ENCODE measurements at places on chromosomes 1 and 21.
A peak's percentile ranks its signal among the peaks of the same experiment; 100 is the strongest.

DNA sequence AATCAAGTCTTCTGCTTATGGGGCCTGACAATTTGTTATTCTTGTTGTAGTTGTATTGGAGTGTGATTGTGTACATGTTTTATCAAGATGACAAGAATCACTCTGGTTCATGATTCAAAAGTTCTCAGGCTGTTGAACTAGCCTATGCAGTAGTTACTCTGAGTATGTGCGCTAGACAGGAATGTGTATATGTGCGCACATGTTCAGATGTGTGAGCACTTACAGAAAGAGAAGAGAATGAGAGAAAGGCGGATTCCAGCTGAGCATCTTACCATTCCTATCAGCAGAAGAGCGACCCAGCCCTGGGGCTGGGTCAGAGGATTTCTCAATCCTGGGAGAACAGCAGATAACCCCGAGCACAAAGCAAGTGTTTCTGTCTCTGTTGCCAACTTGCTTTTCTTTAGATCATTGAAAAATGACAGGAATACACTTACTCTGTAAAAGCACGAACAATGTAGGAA, 110.8 kb upstream of the HOOK1 start:
- no peak for DNase-seq

DNA sequence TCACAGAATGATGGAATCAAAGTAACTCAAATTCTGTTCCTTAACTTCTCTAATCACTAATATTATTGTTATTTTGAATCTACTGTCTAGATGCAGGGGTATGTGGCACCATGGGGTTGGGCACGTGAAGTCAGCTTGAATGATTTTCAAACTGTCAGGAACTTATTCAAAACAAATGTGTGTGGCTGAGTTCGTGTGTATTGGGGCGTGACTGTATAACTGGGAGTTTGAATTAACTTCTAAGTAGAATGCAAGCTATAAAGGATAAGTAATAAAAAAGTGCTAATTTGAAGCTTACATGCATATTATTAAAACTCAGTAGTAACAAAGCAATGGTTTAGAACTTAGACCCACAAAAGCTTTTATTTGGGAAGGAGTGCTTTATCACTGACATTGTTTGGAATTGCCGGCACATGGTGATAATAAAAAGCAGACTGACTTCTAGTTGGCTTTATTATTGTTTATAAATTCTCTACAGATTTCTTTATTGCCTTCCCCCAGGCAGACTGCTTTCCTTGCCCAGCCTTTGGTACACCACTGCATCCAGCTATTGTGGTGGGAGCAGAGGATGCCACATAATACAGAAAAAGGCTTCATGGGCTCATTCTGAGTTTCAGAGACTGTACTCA, 84.3 kb downstream of the TENT5C start:
- peak; percentile 33 for DNase-seq

GRCh38 chr1:63000508-63000907, 216.6 kb downstream of the ATG4C start:
- DNase-seq: no peak

GRCh38 chr1:209614906-209615305, 31.4 kb downstream of the CAMK1G start:
- DNase-seq: no peak

- no peak for DNase-seq
Observed at GRCh38 chr1:1033731-1034438, 14.0 kb downstream of the AGRN start.

DNA sequence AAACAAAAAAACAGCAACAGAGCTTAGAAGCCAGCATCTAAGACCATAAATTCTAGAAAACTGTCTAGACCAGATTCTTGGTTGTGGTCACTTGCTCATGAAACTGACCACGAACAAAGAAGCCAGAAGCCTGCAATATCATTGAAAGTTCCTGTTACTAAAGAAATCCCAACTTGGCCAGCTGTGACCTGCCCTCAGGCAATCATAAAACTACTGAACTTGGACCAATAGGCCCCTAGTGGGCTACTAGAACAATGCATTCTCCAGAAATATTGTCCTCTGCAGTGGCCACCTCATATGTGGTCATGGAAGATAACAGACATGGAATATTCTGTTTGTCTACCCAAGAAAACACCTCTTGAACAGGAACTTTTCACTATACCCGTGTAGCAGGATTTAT, 87.7 kb downstream of the SPATA17 start:
- DNase-seq: no peak

GRCh38 chr1:13628711-13629110, 45.1 kb downstream of the PDPN start:
- peak; percentile 89 for DNase-seq

- peak; percentile 79 for DNase-seq
Observed at GRCh38 chr1:62735491-62736171, 47.4 kb upstream of the DOCK7 start.

- no peak for DNase-seq
Observed at GRCh38 chr1:245481261-245481660, 326.5 kb downstream of the KIF26B start.

GRCh38 chr1:193676996-193677549, 490.7 kb upstream of the B3GALT2 start:
- no peak for DNase-seq

- DNase-seq: no peak
Observed at GRCh38 chr21:45482899-45483821, 59.1 kb downstream of the SLC19A1 start.

GRCh38 chr1:105416261-105416660, 1640.2 kb upstream of the PRMT6 start:
- no peak for DNase-seq

DNA sequence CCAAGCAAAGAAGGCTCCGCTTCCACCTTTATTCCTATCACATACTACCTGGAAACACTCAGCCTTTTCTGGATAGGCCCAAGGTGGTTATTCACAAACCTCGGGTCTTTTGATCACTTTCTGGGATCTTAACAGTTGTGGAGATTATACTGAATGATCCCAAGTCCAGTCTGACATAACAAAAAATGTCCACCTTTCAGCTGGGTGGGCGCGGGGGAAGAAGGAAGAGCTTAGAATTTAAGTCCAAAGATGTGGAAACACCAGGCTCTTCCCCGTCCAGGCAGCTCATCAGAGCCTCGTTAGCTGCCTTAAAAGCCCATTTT, 338 bp upstream of the C1orf53 start:
- no peak for DNase-seq

GRCh38 chr1:61157468-61157987, 75.2 kb downstream of the NFIA start:
- DNase-seq: peak; percentile 27

DNA sequence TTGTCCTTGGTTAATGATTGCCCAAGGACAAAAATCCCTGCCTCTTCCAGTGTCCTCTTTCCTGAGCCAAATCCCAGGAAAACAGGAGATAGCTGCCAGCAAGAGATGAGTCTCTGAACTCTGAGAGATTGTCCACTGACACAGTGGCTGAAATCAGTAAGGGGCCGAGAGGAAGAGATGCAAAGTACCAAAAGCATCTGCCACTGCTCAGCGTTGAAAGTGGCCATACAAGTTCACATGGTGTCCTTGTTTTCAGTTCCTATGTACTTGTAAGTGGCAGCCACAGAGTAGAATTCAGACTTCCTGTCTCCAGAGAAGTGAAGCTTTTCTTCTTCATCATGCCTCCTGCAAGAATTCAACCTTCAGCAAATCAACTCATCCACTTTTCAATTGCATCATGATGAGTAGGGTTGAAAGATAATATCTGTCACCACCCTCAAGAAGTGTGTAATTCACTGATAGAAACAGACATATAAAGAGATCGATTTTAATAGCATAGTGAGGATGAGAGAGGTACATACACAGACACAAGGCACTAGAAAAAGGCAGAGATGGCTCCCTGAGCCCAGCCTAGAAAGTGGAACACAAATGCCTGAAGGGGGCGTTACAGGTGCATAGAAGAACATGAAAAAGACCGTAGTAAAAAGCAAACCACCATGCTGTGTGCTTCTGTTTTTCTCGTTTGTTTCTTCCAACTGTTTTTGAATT, 185.8 kb downstream of the MRPL39 start:
- no peak for DNase-seq

GRCh38 chr1:33332881-33333280, 12.0 kb upstream of the A3GALT2 start:
- no peak for DNase-seq

DNA sequence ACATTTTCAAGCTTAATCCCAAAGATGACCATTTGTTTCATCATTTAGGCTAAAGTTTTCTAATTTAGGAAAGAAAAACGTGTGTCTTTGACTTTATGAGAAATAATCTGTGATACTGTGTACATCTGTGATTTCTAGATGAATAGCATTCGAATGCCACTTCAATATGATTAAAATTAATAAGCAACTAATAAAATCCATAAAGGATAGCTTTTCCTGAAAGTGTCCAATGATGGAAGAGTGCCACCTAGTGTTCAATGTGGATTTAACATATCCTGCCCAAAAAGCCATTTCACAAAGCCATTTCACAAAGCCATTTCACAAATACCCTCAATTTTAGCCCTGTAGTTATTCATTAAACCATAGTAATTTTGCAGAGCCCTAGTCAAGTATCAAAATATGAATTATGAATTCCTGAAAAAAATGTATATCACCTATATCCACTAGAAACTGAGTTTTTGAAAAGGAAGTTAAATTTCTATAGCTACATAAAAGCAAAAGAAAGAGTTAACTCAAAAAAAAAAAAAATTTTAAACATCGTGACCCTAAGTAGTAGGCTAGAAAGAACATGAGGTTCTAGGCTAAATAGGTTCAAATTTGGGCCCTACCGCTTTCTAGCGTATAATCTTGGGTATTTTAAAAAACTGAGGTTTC, 19.1 kb downstream of the NME7 start:
- peak; percentile 28 for DNase-seq

DNA sequence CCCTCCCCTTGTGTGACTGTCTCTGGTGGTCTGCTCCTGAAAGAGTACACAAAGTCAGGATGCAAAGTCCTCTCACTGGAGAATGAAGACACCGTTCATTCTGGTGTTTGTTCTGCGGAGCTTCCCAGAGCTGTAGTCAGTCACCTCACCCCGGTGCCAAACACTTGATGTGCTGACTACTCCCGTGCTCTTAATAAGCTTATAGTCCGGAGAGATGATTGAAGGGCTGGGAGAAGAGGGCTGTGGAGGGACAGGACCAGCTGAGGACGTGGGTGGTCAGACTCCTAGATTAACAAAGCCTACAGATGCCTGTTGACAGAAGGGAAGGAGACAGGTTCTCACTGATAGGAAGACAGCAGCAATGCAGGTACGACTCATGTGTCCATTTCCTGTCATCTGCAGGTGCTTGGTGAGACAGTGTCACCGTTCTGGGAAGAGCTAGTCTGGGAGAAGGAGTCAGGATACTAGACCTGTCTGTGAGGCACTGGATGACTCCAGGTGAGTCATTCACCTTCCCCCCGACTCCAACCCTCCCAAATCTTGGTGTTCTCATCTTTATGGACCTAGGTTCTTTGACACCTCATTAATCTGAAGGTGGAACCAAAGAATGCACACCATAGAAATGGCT, 40.4 kb upstream of the LRRN2 start:
- no peak for DNase-seq

GRCh38 chr21:44598061-44598460, 2.3 kb upstream of the KRTAP10-7 start:
- no peak for DNase-seq

DNA sequence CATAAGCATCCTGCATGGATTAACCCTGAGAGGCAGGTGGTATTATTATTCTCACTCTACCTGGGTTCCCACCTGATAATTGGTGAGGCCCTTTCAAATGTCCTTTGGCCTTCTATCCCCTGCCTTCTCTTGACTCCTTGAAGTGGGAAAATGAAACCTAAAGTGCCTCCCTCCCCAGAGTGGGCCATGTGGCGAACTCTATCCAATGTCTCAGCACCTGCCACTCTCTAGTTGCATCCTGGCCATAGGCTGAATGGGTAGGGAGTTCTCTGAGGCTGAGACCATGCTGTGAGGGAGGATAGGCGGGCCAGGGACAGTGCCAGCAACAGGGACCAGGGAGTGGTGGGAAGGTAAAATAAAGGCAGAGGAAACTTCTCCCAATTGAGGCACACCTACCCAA, 35.3 kb downstream of the ELF3 start:
- no peak for DNase-seq

DNA sequence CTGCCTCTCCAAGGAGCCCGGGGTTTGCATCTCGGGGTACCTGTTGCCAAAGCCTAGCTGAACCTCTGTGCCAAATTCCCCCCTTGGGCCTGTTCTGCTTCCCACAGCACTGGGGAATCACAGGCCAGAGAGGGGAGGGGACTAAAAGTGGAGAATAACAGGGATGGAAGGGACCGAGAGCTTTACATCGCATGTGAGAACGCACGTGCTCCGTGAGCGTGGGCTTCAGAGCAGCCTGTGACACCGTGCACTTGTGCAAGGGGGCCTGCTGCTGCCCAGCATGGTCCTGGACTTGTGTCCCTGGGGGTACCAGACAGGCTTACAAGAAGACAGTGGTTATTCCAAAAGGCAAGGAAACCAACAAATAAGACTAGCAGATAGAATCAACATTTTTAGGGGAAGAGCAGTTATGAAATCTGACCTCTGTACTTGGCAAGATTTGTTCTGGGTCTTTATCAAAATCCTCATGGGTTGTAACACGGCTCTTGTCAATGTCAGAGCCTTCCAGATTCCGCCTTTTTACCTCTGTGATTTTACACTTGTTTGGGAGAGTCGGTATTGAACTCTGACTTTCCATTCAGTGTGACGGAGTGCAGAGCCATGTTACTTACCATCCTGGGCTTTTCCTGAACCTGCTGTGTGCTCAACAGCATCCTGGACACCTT, 36.2 kb upstream of the TNFRSF1B start:
- no peak for DNase-seq

- DNase-seq: peak; percentile 97
Observed at GRCh38 chr1:19209990-19210771, at the start of gene UBR4. UBR4 (minus strand) TSS chr1:19210266; CDS start chr1:19210248, 18 bp downstream.

DNA sequence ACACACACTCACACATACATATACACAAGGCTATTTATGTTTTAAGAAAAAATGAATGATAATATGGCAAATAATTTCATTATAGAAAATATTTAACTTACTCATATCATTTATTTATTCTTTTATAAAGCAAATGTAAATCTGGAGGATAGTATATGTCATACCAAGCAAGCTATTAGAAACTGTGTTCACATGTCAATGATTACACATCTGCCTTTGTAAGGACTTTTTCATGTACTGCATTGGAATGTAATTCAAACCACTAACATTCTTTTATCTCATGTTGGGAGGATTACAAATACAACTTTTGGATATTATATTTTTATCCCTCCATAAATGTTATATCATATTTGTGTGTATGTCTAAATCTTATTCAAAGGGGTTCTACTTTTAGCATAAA, 1887.4 kb downstream of the NCAM2 start:
- DNase-seq: no peak

GRCh38 chr1:55861676-55862340, 646.6 kb upstream of the USP24 start:
- DNase-seq: no peak

DNA sequence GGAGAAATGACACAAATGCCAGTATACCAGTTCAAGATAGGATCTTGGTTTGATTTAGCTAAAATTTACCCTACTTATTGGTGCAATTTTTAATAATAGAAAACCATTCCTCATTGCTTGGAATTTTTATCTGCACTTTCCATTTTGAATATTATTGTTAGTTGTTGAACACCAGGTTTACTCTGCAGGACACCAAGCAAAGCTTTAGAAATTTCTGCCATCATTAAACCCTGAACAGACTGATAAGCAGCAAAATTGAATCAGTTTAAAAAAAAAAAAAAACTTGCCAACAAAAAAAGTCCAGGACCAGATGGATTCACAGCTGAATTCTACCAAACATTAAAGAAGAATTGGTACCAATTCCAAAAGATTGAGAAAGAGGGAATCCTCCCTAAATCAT, 71.5 kb downstream of the POU2F1 start:
- DNase-seq: no peak

All from SJSA1 (cell line).